T-helper 1 cell (primary cell): ENCODE measurements at places on chromosomes 12 and 14.

GRCh38 chr14:49880267-49881064 lies 12.4 kb upstream of the ARF6 start:
- DNase-seq: no peak

GRCh38 chr12:89370421-89370831 lies 18.1 kb upstream of the DUSP6 start:
- DNase-seq: no peak

DNA sequence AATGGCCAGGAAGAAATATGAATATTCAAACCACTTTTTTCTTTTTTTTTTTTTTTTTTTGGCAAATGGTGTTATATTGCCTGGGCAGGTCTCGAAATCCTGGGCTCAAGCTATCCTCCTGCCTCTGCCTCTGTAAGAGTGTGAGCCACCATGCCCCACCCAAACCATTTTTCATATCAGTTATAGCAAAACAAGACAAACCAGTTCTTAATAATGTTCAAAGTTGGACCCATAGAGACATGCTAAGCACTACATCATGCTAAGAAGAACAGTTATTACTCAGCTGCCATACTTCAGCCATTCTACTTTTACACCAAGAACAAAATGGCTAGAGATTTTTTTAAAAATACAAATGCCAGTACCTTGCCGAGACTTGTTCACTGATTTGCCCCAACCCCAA lies 25.5 kb downstream of the EIF2S1 start:
- DNase-seq: no peak

- no peak for DNase-seq
Measured at GRCh38 chr12:85393606-85394005, 113.6 kb downstream of the ALX1 start.

DNA sequence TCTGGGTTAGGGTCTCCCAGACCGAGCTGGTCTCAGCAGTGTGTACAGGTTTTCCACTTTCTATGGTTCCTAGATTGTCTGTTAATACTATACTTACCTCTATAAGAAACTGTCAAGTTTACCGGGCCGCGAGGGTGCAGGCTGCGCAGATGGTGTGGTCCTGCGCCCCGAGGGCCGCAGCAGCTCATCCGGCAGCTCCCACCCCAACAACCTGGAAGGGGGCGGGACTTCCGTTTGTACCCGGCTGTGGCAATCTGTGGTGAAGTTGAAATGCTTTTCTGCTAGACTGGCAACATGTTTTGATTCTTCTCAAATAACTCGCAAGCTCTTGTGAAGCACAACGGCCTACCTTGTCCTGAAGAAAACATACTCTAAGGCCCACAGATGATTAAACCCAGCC lies at the start of gene CLEC9A:
Gene CLEC9A (plus strand): TSS at position 237 of the 400 bp plus-strand sequence. CDS start 22,006 bp downstream, outside the sequence.
- DNase-seq: no peak

- no peak for DNase-seq
Measured at GRCh38 chr12:104454997-104455396, 1.8 kb upstream of the CHST11 start.

- DNase-seq: no peak
Measured at GRCh38 chr12:12408265-12408690, 51.4 kb downstream of the BORCS5 start.

DNA sequence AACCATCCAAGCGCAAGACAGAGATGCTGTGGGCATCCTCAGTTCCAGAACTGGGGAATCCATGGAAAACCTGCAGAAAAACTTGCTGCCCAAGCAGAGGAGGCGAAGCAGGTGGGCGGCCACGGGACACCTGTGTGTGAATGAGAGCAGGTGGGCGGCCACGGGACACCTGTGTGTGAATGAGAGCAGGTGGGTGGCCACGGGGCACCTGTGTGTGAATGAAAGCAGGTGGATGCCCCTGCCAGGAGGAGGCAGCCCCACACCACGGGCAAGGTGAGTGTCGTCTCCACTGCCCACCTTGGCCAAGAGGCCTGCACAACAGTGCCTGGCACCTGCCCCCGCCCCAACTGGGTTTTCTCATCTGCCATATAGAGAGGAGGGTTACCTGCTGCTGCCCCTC lies 59.2 kb downstream of the GSC start:
- DNase-seq: no peak

GRCh38 chr12:44972746-44973421 lies 78.0 kb downstream of the DBX2 start:
- DNase-seq: no peak

DNA sequence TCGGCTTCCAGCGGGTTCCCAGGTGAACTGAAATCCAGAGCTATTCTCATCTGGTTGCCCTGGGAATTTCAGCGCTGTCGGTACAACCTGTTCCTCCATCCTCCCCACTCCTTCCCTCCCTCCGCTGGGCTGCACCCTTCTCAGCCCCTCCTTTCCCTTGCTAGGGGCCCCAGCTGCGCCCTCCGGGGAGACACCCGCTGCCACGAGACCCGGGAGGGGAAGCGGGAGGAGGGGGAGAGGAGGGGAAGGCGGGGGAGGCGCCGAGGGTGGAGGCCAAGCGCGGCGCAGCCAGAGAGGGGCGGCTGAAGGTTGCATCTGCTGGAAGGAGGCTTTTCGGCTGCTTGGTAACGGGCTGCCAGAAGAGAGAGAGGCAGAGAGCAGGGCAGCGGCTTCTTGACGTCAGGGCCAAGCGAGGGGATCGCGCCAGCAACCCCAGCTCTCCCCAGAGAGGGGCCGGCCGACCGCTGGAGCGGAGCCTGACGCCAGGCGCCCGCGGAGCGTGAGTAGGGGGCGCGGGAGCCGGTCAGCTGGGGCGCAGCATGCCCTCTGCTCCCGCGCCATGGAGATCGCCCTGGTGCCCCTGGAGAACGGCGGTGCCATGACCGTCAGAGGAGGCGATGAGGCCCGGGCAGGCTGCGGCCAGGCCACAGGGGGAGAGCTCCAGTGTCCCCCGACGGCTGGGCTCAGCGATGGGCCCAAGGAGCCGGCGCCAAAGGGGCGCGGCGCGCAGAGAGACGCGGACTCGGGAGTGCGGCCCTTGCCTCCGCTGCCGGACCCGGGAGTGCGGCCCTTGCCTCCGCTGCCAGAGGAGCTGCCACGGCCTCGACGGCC lies at the start of gene KCNA5:
Gene KCNA5 (plus strand): TSS at position 291 of the 831 bp plus-strand sequence. CDS start 269 bp downstream, at position 560.
- no peak for DNase-seq

DNA sequence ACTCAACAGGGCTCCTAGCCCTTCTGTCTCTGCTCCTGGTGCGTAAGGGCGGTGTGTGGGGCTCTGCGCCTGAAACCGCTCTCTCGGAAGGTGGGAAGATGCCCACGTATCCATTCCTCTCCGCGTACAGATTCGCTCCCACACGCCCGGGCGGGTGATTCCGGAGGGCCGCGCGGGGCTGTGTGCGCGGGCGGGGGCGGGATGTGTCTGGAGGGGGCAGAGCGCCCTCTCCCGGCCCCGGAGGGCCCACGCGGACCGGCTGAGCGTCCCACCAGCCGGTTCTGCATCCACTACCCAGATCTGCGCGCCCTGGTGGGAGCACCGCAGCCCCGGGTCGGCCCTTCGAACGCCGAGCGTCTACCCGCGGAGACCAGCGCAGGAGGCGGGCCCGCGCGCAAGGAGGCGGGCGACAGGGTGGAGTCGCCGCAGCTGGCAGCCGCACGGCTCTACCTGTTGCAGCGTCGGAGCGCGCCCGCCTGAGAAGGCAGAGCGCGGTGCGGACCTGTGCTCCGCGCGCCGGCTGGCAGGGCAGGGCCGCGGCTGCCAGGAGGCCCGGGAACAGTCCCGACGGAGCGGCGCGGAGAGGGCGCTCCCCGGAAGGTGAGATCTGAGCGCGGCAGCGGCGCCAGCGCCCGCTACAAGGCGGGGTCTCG lies 1.4 kb upstream of the KCNK13 start:
- peak; percentile 64 for DNase-seq

DNA sequence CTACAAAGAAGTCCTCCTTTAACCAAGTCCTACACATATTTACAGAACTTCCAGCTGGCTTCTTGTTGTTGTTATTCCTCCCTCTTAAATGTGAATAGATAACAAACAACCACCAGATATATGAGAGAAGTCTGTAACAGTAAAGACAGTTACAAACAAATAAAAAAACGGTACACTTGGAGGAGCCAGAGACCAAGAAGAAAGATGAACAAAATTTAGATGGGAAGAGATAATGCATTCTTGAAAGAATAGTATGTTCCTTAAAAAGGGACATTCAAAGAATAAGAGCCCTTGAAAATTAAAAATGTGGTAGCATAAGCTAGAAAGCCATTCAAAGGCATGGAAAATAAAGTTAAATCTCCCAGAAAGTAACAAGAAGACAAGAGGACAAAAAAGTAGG lies 25.9 kb downstream of the SLCO1A2 start:
- DNase-seq: no peak

- DNase-seq: no peak
Measured at GRCh38 chr12:28938056-28938455, 211.0 kb upstream of the FAR2 start.

DNA sequence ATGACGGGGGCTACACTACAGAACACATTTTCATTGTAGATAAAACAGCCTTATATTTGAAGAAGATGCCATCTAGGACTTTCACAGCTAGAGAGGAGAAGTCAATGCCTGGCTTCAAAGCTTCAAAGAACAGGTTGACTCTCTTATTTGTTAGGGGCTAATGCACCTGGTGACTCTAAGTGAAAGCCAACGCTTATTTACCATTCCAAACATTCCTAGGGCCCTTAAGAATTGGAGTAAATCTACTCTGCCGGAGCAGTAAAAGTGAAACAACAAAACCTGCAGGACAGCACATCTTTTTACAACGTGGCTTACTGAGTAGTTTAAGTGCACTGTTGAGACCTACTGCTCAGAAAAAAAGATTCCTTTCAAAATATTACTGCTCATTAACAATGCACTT lies 487.2 kb upstream of the SOX5 start:
- DNase-seq: no peak

DNA sequence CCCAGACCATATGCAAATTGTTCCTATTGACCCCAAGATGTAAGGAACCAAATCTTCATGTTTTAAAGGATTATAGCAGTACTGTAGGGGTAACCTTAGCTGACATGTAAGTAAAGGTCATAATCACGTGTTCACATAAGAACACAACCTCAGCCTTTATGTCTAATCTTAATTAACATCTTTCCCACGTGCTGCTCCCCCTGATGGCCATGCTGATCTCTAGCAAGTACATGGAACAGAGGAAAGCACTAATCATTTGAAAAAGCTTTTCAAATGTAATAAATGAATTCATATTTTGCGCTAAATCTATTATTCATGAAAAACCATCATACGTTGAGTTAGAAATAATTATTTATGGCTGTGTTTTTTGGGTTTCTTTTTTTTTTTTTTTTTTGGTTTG lies 30.5 kb upstream of the ITPR2 start:
- no peak for DNase-seq

GRCh38 chr14:101078170-101078891 lies 174.8 kb upstream of the RTL1 start:
- DNase-seq: no peak

- no peak for DNase-seq
Measured at GRCh38 chr12:130988261-130988660, 34.6 kb downstream of the ADGRD1 start.

DNA sequence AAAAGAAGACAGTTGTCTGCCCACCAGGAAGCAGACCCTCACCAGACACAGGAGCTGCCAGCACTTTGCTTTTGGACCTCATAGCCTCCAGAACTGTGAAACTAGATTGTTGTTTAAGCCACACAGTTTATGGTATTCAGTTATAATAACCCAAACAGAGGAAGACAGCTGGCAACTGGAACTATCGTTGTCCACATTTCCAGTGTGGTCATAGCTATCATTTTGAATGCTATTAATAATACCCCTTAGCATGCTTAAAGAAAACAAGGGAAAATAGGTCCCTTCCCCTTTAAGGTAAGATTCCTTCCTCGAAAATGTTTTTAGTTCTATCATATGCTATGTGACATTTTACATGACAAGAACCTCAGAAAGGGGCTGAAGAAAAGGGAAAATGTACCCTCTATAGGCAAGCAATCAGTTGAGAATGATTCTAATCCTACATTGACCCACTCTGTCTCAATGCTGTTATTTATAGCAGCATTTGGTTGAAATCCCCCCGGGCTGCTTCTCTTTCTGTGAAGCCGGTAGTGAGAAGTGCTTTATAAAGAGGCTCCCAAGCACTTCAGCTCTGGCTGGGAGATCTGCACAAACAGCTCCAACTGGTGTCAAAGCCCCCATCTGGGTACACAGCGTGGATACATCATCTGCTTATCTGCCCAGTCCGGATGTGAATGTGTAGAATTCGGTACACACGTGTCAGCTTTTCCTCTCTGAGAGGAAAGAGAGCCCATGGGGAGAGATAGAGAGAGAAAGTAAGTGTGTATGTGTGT lies 221.2 kb upstream of the FLRT2 start:
- DNase-seq: no peak

GRCh38 chr14:83017296-83017695 lies 1483.6 kb upstream of the SEL1L start:
- no peak for DNase-seq

DNA sequence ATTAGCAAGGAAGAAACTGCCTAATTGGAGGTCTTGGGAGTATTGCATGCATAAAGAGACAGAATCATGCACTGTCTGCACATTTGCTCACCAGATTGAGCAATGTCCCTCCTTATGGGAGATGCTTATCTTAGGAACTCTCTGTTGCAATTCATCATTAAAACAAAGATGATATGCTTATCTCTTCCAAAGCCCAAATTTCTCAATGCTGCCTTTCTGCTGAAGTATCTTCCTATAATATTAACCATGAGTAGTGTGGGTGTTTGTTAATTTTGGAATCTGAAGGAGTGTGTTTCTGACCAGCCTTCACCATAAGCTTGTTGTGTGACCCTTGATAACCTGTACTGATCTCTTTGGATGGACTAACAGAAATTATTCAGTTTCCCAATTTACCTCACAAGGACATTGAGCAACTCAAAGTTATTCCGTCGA lies 1257.6 kb upstream of the FLRT2 start:
- DNase-seq: no peak

DNA sequence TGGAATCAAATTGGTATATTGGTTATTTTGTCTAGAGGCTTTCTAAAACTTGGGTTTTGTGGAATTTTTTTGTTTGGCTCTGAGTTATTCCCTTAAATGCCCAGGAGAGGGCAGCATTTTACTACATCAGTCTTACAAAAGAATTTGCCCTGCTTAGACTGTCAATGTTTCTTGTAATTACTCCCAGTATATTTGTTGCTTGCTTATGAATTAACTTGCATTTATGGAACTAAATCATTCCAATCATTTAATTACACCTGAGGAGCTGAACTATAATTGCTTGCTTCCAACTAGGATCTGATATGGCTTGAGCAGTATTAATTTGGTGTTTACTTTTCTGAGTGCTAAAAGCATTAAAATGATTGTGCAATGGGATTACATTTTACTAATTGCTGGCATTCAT lies 48.7 kb downstream of the MIPOL1 start:
- no peak for DNase-seq

- no peak for DNase-seq
Measured at GRCh38 chr14:105343194-105343593, 28.6 kb downstream of the PACS2 start.

- DNase-seq: no peak
Measured at GRCh38 chr12:89575374-89575773, 49.5 kb upstream of the POC1B start.

DNA sequence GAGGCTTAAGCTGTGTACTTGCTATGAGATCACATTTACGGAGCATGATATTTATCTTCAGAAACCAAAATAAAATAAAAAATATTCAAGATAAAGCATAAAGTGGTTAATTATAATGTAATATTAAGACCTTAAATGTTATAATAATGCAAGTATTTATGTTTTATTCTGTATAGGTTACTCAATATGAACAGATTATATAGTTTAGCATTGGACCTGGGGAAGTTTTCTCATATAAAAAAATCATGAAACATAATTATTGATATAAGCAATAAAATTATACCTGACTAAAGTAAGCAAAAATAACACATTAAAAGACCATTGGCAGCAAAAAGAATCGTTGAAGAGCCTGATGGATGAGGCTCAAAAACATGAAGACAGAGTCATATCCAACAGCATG lies 516.2 kb downstream of the SLC16A7 start:
- DNase-seq: no peak

GRCh38 chr12:12645485-12645884 lies 33.8 kb downstream of the CREBL2 start:
- DNase-seq: no peak
